D721Med (cell line): ENCODE measurements at places on chromosomes 2 and 18.

DNA sequence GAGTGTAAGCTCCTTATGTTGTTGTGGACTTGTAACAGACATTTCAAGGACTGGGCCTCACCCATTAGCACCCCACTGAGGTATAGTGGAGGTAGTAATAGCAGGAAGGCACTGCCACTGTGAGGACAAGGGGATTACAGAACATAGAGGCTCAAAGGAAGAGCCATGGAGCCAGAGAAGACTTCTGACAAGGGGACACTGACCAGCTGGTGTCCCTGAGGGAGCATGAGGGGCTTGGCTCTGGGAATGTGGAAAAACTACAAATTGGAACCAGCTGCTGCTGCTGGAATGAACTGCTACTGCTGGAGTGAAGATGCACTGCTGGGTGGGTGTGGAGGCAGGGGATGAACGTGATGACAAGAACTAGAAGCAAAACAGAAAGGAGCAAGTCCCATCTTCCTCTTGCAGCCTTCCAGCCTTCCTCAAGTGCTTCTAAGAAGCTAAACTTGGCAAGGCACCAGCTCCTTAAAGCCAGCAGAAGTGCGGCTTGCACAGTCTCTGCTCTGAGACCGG is 167.3 kb upstream of the NOSTRIN start:
- DNase-seq: no peak

- DNase-seq: no peak
These were observed 15.8 kb downstream of the ASAP2 start for GRCh38 chr2:9222239-9222892.

- DNase-seq: peak; percentile 55
These were observed at the start of gene DQX1 for GRCh38 chr2:74525717-74526648. DQX1 (minus strand) TSS chr2:74526231; CDS start chr2:74525729, 502 bp downstream.

DNA sequence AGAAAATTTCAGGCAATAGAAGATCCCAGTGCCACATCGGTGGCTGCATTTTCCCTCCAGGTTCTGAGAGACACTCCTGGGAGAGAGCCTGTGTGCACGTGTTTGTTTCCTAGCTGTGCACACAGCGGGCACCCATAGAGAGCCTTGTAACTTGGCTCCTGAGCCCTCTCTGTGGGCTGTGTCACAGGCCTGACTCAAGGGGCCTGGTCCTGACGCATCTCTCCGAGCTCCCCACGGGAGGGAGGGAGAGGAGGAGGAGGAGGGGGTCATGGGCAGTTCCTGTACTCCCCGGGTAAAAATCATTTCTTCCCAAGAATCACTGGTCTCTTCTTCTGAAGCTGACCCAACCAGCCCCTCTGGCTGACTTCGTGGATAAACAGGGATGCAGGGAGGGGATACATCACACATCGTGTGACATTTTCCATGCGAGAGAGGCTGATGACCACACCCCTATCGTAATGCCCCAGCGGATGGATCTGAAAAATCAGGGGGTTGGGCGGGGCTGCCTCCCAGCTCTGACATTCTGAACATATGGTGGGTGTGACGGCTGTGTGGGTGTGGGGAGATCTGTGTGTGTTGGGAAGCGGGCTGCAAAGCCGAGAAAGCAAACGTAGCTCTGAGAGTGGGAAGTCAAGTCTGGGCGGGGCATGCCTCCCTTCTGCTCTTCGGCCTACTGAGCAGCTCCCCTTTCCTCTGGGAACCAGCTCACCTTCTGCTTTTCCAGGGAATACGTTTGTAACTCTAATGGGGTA is 308.3 kb upstream of the HS6ST1 start:
- DNase-seq: no peak

GRCh38 chr18:46051731-46052461 is 20.2 kb downstream of the PSTPIP2 start:
- DNase-seq: no peak

DNA sequence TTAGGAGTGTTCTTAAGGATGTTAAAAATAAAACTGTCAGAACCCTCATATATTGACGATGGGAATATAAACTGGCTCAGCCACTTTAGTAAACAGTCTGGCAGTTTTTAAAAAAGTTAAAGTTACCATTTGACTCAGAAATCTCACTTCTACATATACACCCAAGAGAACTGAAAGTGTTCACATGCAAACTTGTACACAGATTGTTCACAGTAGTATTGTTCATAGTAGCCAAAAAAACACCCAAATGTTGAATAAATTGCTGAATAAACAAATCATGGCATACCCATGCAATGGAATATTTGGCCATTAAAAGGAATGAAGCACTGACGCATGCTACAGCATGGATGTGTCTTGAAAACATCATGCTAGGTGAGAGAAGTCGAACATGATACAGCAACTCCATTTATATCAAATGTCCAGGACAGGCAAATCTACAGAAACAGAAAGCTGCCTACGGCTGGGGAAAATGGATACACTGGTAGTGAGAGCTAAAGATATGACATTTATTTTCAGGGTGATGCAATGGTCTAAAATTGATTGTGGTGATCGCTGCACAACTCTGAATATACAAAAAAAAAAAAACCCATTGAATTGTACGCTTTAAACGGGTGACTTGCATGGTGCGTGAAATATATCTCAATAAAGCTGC is 10.1 kb downstream of the RPL31 start:
- no peak for DNase-seq

DNA sequence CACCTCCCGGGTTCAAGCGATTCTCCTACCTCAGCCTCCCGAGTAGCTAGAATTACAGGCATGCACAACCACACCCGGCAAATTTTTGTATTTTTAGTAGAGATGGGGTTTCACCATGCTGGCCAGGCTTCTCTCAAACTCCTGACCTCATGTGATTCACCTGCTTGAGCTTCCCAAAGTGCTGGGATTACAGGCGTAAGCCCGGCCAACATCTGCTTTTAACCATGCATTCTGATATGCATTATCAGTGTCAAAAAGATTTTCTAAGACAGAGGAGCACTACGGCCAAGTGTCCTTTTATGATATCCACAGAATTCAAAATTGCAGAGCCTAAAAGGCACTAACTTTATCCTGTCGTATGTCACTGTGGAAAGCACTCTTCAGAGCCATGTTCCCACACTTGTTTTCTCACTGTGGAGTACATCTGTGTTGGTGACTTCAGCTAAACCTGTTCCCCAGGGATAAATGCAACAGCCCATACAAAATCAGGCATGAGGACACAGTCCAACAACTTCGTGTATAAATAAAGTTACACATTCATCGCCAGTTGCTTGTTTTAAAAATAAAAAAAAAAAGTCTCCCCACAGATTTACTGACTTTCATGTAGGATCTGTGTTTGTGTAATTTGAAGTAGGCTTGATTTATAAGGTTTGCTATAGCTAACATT is 56.4 kb downstream of the STK25 start:
- no peak for DNase-seq

- no peak for DNase-seq
These were observed 92.1 kb downstream of the SH3BP4 start for GRCh38 chr2:235043762-235044500.

DNA sequence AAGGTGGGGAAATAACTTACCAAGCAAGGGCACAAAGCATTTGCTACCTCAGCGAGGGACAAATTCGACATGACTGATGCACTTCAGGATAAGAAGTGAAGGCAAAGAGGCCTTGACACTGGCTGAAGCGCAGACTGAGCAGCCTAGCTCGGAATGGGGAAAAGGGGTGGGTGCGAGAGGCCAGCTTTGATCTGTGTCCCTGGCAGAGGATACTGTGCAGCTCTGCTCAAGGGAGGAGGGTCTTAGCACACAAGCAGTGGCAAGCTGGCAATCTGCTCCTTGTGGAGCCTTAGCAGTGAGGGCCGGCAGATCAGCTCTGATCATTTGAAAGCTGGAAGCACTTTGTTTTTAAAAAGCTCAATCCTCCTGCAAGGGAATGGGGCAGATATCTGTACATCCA is 222.3 kb downstream of the ZBTB7C start:
- DNase-seq: no peak
